ENCODE measurements at places on chromosomes 2 and 18.

- no peak for DNase-seq
Observed at GRCh38 chr18:36314098-36314497, 16.6 kb downstream of the FHOD3 start.

DNA sequence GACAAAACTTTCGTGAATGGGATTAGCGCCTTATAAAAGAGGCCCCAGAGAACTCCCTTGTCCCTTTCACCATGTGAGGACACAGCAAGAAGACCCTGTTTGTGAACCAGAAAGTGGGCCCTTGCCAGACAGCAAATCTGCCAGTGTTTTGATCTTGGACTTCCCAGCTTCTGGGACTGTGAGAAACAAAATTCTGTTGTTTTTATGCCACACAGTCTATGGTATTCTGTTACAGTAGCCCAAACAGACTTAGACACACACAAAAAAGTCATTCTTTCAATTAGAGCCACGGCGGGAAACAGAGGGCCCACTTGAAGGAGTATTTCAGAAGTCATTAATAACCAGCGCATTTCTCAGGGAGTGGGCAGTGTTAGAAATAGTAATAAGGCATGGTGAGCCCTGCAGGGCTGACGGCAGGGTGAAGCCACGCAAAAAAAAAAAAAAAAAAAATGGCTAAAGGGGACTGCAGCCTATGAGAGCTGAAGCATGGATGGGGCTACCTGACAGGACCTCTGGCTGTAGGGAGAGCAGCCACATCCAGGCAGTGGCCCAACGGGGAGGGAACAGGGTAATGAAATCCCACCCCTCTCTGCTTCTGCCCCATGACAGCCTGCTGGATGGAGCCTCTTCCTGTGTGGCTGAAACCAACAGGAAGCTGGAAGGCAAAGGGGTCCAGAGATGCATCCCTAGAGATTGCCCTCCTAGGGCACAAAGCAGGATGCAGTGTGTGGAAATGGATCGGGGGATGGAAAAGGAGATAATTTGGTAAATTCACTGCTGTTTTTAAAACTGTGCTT is 189.3 kb downstream of the KCNS3 start:
- DNase-seq: no peak

GRCh38 chr2:231007286-231008098 is 11.6 kb downstream of the SPATA3 start:
- DNase-seq: no peak

DNA sequence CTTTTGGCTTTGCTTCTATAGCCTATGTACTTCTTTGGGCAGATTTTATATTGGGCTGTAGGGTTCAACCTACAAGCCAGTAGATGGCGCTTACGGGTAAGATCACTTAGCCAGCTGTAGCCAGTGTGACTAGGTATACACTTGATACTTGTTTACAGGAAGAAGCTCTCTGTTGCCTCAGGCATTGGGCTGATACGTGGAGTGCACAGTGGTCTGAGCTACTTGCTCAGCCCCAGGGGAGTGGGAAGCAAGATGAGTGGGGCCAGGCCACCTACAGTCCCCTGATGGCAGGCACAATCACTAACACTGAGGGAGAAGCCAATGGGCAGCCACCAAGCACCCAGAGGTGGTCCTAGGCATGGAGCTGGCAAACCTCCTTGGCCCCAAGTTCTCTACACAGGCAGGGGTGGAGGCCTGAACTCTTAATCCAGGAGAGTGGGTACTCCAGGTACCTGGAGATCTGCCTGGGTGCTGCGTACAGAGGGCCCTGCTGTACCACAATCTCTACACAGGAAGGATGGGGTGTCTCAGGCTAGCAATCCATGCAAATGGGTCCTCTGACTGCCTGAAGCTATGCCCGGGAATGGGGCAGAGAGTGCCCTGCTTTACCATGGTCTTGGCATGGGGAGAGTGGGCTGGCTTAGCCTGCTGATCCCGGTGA is 122.2 kb downstream of the NCOA1 start:
- no peak for DNase-seq

- DNase-seq: no peak
Observed at GRCh38 chr2:143994961-143995360, 525.0 kb downstream of the ZEB2 start.

GRCh38 chr2:200668478-200668877 is 82.7 kb downstream of the AOX1 start:
- no peak for DNase-seq

DNA sequence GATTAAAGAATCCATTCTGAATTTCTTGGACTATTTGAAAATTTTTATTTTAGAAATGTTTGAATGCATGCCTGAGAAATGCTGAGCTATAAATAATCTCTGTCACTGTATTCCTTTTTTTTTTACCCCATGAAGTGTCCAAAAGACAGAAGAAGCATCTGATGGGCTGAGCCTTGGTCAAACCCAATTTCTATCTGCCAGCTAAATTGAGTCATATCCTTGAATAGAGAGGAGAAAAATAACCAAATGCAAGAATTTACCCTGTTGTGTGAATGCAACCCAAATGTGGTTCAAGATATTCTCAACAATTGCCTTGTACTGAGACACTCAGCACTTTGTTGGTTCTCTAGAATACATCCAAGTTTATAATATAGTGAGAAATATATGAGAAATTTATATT is 223.5 kb downstream of the UBE2E3 start:
- no peak for DNase-seq

DNA sequence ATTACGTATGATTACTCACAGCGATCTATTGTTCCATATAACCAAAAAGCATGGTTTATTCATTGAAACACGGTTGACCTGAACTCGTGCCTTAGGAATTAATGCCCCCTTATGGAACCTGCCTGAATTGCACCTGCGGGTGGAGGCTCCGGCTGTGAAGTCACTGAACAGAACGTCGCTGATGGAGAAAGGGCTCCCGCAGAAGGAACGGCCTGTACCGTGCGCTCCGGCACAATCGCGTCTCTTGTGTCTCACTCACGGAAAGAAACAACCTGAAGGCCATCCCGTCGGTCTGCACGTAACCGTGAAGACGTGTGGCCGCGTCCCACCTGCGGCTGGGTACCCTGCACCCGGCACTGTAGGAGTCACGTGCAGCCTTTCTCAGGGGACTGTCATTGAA is 133.1 kb downstream of the NFATC1 start:
- DNase-seq: no peak

DNA sequence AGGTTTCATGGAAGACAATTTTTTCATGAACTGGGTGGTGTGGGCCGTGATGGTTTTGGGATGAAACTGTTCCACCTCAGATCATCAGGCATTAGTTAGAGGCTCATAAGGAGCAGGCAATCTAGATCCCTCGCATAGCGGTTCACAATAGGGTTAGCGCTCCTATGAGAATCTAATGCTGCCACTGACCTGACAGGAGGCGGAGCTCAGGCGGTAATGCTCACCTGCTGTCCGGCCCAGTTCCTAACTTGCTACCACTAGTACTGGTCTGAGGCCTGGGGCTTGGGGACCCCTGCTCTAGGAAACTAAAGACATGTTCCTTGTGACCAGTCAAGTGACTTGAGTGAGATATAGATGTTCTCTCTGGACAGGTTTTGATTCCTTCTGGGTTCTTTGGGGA is 49.2 kb downstream of the OXER1 start:
- DNase-seq: no peak

DNA sequence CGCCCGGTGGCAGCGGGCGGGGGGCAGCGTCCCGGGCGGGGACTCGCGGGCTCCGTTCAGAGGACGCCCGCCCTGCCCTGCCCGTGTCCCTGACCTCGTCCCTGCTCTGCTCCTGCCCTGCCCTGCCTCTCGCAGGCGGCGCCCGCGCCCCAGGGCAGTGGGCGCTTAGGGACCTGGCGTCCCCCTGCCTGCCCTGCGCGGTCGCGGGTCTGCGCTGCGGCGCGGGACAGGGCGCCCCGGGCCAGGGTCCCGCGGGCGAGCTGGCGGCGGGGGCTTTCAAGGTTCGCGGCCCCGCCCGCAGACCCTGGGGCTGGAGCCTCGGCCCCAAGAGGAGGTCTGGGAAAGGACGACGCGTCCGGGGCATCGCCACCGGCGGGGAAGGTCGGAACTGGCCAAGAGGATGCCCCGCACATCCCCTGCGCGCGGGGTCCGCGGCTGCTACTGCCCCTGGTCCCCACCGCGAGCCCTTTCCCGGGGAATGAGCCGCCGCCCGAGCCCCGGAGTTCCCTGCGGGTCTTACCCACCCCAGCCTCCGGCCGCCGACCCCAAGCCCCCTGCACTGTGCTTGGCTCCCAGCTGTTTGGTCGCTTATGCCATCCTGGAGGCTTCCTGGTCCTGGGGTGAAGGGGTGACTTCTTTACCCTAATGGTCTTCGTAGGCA is 679 bp downstream of the RNF144A start:
- no peak for DNase-seq

DNA sequence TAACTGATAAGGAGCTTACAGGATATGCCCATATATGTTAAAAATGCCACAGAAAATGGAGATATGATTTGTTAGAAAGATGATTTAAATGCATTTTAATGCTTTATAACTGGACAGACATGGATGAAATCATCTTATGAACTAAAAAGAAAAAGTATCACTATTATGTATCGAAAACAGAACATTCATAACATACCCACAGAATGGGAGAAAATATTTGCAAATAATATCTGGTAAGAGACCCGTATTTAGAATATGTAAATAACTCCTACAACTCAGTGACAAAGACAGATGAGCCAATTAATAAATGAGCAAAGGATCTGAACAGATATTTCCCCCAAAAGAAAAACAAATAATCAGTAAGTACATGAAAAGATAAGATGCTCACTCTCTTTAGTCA is 24.3 kb upstream of the MGAT5 start:
- no peak for DNase-seq

- DNase-seq: no peak
Observed at GRCh38 chr18:12679183-12679786, 21.4 kb upstream of the SPIRE1 start.

GRCh38 chr2:98012561-98012991 is 16.8 kb upstream of the TMEM131 start:
- no peak for DNase-seq

DNA sequence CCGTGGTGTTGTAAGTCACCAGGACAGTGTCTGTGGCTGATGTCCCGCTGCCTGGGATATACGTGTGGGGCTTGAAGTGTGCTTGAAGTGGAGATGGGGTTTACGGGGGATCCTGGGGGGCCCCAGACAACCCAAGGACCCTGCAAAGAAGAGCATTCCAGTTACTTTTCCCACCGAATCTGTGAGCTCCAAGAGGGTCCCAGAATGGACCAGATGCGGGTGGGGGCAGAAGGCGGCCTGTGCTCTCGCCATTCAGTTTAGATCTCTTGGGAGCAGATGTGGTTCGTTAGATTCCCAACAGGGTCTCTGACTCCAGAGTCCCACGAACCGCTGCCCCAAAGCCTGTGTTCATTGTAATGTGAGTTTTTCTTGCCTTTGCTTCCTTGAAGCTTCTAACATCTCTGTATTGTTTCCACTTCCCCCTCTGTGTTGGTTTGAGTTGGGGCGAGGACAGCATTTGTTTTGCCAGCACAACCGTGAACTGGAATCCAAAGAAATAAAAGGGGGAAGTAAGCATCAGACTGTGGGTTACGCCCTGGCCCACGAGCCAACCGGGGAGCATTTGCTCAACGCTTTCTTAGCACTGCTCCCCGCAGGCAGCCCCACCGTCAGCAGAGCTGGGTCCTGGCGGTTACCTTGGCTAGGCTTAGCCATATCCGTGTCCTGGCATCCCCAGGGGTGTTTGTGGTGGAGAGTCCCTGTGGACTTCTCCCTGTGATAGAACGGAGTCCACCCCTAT is 92.1 kb downstream of the SH3BP4 start:
- no peak for DNase-seq

DNA sequence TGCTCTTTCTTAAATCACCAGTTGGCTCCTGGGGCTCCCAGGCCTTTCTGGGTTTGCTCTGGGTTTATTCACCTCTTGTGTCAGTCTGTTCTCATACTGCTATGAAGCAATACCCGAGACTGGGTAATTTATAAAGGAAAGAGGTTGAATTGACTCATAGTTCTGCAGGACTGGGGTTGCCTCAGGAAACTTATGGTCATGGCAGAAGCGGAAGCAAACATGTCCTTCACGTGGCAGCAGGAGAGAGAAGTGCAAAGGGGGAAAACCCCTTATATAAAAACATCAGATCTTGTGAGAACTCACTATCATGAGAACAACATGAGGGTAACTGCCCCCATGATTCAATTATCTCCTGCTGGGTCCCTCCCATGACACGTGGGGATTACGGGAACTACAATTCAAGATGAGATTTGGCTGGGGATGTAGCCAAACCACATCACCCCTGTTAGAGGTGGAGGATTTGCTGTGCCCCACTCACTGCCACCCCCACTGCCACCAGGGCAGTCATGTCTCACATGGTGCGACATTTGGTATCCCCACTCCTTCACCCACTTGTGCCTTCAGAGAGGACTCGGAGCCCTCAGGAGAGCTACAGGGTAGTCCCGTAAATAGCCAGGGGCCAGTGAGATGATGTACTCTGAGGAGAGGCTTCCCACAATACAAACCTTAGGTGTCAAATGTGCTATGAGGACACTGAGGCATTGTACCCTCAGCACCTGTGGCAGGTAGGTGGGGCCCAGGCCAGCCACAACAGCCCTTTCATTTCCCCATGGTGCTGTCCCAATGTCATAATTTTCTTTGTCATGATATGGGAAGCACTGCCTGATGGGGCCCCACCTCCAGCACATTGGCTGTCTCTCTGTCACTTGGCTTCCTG is 35.7 kb downstream of the CDC42EP3 start:
- no peak for DNase-seq

DNA sequence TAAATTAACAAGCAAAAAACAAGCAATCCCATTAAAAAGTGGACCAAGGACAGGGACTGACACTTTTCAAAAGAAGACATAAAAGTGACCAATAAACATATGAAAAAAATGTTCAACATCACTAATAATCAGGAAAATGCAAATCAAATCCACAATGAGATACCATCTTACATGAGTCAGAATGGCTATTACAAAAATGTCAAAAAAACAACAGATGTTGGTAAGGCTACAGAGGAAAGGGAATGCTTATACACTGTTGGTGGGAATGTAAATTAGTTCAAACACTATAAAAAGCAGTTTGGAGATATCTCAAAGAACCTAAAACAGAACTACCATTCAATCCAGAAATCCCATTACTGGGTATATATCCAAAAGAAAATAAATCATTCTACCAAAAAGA is 78.2 kb downstream of the SUCLG1 start:
- no peak for DNase-seq

DNA sequence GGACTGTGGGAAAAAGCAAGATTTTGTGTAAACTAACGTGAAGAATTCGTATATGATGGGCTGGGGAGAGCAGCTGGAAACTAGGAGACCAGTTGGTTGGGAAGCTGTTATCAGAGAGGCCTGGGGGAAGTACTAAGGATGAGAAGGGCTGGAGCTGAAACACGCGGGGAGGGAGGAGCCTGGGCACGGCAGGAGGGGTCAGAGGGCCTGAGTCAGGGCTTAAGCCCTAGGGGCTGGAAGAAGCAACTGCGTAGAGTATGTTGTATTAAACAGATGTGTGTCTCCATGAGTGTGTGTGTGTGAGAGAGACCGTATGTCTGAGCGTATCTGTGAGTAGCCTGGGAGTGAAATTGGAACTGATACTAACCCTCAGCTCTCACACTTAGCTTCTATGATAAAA is 8.4 kb downstream of the POMC start:
- no peak for DNase-seq

GRCh38 chr18:8287196-8287885 is 321.9 kb upstream of the RAB12 start:
- DNase-seq: no peak
